ENCODE measurements at places on chromosomes 5 and 9.

GRCh38 chr9:110188991-110189390 is 19.0 kb downstream of the C9orf152 start:
- peak; percentile 28 for DNase-seq

- DNase-seq = no peak
These were observed 10.3 kb upstream of the ANXA2R start for GRCh38 chr5:43050384-43050783.

- no peak for DNase-seq
These were observed 1850.0 kb upstream of the ACO1 start for GRCh38 chr9:30534455-30534854.

DNA sequence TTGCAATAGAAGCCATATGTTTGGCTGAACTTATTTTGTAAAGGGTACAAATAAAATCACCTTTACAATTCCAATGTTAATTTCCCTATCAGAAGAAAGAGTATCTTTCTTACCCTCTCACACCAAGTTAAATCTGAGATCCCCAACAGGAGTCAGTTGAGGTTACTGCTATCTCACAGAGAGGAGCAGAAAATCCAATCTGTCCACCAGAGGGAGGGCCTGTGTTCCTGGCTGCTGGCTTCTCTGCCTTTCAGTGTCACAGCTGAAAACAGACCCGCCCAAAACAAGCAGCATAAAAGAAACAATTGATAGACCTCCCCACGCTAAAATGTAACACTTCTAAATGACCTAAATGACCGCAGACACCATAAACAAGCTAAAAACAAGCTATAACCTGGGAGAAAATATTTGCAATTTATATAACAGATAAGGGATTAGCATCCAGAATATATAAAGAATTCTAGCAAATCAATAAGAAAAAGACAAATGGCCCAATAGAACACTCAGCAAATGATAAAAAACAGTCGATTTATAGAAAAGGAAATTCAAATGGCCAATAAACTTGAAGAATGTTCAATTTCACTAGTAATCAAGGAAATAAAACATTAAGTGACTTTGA is 24.5 kb upstream of the MVB12B start:
- DNase-seq = peak; percentile 59

DNA sequence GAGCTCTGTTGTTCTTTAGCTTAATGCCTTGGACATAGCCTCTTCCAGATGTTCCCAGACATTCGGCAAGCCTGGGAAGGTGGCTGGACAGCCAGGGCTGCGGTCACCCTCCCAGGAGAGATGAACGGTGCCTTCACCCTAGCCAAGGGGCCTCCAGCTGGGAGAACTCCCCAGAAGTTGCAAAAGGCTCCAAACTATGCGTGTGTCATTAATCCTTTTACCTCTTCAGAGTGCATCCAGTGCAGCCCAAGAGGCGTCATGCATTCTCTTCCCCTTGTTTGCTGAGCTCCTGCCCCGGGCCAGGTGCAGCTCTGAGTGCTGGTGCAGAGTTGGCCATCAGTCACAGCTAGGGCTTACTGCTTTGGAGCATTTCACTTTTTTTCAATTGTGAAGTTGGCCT is 22.8 kb downstream of the HMCN2 start:
- DNase-seq = peak; percentile 65

DNA sequence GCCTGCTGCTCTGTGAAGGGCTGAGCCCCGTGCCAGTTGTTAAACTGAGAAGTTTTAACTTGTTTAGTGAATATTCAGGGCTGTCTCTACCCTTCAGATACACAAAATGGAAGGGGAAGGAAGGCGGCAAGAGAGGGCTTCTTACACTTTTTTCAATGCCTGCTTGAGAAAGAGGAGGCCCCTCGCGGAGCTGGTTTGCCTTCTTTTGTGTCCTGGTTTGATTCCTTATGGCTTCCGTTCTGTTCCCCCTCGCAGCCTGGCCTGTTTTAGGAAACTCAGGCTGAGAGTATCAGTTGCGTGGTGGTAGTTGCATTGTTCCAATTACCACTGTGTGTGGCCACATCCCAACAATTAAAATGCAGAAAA is 1.0 kb downstream of the FAM53C start:
- no peak for DNase-seq

GRCh38 chr5:121415270-121415669 is 436.4 kb upstream of the FTMT start:
- no peak for DNase-seq

- no peak for DNase-seq
These were observed 59.6 kb downstream of the SLC1A1 start for GRCh38 chr9:4549751-4550295.

DNA sequence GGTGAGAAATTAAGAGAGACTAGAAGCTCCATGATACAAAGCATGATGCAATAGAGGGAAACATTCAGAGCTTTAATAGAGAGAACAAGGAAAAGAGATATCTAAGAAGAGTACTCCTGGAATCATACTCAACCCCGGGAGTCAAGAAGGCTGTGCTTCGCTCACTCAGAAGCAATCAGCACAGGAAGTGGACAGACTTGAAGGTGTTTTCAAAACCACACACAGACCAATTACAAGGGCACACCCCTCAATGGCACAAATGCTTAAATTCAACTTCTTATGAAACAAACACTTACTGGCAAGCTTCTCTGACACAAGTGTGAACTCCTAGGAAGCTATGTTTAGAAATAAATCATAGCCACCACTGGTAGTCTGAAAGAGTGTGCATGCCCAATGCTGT is 462.3 kb downstream of the GABRG2 start:
- DNase-seq = no peak

DNA sequence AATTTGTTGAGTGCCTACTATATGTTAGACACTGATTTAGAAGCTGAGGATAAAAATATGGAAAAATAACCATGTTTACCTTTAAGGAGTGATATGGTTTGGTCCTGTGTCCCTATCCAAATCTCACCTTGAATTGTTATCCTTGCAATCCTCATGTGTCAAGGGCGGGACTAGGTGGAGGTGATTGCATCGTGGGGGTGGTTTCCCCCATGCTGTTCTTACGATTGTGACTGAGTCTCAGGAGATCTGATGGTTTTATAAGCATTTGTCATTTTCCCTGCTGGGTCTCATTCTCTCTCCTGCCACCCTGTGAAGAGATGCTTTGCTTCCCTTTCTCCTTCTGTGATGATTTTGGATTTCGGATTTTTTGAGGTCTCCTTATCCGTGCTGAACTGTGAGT is 876.4 kb downstream of the DTWD2 start:
- no peak for DNase-seq

DNA sequence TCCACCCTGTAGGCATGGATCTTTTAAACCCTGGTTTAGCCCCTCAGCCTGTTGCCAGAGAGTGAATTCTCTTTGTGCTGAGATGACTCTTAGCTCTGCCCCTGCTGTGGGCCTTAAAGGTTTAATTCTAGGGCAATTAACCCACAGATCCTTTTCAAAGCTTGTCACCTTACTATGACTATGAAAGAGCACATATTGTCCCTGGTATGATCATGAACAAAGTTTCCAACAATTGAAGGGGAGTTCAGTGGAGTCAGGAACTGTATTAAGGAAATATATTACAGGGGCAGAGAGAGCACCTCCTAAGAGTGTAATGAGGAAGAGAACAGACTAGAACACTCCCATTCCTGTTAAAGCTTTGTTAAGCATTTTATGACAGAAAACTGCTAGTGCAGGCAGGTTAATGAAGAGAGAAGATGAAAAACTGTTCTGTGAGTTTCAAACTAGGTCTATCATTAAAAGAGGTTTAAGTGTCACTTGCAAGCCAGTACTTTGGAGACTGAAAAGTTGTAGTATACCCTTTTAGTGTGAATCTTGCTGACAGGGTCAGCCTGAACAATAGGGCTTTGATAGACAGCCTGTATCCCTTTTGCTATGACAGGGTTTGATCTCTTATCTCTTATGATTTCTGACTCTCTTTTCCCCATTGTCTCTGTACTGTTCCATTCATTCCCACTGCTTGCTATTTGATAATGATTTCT is 104.2 kb upstream of the ELL2 start:
- no peak for DNase-seq

DNA sequence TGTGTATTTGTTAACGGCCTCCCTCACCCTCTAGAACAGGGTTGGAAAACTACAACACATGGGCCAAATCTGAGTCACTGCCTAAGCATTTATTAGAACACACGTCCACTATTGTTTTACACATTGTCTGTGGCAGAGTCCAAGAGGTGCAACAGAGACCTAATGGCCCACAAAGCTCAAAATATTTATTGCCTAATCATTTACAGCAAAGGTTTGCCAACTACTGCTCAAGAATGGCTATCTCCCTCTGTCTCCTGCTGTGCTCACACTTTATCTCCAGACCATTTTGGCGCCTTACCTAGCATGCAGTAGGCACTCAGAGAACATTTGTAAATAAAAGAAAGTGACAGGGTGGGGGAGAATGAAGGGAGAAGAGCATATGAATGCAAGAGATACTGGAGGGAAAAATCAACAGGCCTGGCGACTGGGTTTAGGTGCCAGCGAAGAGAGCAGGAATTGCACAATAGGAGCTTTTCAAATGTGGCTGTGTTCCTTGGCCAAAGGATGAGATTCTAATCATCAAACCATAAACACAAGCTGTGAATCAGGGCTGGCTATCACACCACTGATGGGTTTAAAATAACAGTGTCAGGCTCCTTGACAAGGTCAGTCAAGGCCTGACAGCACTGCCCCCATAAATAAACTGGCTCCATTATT is 80.3 kb downstream of the EPB41L4A start:
- peak; percentile 39 for DNase-seq

DNA sequence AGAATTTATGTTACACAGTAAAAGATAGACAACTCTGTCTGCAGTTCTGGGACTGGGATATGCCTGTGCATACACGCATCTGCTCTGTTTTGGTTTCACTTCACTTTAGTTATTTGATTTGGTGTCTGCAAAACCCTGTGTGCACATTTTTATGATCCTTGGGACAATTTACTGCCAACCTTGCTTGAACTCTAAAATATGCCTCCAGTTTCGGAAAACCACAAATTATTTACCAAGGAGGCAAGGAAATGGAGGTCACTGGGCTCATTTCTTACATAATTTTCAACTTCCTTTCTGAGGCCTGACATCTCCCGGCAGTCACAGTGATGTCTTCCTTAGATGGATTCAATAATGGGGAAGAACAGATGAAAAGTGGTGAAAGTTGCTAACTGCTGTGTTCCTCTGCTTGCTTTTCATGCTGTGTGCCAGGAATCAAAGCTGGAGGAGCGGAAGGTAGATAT is 61.2 kb upstream of the TAF11L2 start:
- no peak for DNase-seq

- DNase-seq = no peak
These were observed 16.3 kb upstream of the SLC36A2 start for GRCh38 chr5:151363673-151364072.

DNA sequence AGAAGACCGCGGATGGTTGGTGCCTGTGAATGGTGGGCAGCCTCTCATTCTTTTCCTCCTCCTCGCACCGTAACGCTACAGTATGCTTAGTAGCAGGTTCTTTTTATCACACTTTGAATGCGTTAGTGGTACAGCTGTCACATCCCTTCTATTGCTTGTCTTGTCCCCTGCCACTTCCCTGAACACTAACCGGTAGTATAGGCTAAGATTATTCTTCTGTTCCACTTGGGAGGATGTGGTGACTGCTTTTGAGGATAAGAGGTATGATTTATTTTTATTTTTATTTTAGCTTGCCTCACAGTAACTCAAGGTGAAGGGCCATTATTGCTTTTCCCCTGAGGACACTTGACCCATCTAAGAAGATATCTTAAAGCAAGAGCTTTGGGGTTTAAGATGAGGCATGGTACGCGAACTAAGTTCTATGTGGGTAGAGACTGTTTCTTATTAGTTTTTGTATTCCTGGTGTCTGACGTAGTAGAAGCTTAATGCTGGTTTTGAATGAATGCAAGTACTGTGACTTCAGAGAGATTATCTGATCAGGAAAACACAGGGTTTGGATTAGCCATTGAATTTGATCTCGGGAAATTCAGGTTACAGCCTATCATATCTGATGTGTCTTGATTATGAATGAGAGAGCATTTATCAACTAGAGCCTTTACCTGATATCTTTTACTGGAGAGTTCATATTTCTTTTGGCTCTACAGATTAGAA is 951 bp downstream of the UNC13B start:
- DNase-seq = no peak

GRCh38 chr9:79812099-79812498 is 240.3 kb downstream of the TLE4 start:
- DNase-seq = no peak

GRCh38 chr9:107090218-107090617 is 192.9 kb upstream of the RAD23B start:
- DNase-seq = no peak

GRCh38 chr5:112210430-112211005 is 208.6 kb downstream of the EPB41L4A start:
- DNase-seq = peak; percentile 21

DNA sequence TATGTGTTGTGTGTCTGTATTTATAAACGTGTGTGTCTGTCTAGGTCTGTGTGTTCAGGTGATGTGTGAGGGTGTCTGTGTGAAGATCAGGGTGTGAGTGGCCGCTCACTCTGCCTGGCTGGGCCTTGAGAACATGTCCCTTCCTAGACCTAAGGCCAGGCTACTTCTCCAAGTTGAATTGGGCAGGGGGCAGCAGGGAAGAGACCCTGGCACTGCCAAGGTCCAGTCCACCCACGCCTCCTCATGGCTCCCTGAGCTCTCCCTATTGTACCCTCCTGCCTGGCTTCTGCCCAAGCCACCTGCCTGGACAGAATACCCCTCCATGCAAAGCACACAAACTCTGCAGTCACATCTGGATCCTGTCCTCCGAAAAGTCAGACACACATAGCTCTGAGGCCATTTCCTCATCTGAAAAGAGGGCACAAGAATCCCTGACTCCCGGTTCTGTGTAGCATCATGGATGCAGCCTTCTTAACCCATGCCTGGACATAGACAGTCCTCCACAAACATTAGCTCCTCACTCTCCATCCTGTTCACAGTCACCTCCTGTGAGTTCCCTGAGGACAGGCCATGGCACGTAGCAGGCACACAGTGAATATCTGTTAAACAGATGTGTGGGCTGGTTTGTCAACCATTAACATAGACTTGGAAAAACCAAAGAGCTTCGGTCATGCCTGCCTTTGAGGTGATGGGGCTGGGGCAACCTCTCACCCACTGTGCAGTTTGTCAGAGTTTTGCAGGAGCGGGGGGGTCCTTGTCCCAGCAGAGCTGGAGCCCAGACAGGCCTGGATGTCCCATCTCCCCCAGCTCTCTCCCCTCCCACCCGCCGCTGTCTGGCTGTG is 167.8 kb upstream of the MVB12B start:
- DNase-seq = no peak

GRCh38 chr9:113650207-113651131 is 186.9 kb downstream of the RGS3 start:
- DNase-seq = no peak
